Breast epithelium (tissue), 4 donors: ENCODE measurements at places on chromosomes 6 and 20.

DNA sequence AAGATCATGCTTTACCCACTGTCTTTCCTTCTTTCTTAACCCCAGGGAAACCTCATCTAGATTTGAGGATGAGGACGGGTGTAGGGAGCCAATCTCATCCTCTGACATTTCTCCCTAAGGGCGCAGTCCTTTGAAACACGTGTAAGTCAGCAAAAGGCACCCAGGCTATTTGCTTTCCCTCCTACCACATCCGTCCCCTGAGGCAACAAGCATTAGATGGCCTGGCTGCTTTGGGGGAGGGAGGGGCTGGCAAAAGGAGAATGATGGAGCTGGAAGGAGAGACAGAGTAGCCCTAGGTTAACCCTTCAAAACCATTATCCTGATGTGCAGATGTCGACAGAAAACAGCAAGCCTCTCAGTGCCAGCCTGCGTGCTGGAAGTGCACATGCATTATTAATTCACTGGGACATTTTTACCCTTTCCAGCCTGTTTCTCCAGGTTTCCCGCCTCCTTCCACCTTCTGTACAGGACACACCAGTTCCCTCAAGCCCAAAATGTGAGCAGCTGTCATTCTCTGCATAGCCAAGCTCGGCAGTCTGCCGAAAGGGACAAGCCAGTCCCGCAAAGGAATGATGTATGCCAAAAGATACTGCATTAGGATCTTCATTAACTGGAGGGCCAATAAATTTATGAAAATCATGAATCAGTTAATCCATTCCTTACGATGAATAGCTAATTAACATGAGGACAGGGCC lies 547.2 kb downstream of the CD83 start:
- DNase-seq = no peak

- no peak for DNase-seq
Observed at GRCh38 chr6:44265722-44266233, 427 bp upstream of the NFKBIE start.

DNA sequence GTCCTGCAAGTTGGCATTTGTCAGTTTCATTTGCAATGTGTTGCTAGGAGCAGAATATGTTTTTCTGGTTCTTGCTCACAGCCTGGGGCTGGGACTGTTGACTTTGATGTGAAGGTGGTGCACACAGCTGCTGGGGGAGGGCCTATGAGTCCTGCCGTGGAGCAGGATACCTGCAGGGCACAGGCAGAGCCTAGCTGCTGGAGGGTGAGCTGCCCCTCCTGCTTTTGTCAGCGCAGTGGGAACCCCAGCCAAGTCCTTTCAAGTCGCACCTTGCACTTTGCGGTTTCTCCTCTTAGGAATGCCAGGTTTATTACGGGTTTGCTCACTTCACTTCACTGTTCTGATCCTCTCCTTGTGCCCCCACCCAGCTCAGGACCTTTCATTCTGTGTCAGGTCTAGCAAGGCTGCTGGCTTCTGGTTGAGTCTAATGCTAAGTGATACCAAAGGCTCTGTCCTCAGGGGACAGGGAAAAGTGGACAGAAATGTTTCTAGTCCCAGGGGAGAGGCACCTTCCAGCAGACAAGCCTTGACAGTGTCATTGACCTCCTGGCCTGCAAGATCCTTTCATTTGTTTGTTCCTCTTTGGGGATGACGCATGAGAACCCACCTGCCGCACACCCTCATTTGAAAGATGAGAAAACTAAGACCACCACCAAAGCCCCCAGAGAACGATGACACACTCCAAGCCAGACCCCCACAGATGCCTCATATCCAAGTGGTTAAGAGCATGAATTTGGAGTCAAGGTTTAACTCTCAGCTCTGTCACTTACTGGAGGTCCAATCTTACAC lies 2.7 kb upstream of the SPO11 start:
- DNase-seq = peak; percentile 77

DNA sequence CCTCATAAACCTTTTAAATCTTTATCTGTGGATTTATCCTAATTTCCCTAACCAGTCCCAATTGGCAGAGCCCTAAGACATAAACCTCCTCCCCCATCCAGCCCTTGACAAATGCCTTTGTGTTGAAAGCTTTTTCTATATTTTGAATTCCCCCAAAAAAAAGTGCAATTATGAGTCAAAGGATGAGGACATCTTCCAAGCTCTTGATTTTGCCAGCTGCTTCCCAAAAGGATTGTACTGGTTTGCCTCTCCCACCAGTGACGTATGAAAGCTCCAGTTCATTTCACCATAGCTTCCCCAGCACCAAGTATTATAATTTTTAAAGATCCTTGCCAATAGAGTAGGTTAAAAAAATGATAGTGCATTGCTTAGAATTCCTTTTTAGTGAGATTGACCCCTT lies 38.9 kb downstream of the SIRPA start:
- no peak for DNase-seq

DNA sequence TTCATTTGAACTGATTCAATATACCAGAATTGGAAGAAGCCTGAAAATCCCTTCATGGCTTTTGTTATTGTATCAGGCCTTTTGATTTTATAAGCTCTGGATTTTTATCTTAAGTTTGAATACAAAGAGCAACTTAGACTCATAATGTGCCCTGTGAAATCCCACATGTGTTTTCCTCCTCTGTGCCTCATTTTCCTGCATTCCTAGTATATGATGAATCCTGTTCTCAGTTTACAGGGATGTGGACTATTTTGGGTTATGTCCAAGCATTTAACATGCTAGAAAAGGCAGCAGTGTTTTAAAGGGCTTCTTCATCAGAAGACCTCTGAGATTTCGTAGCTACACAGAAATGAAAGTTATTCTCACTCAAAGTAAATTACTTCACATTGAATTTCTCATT lies 455.0 kb downstream of the RFPL4B start:
- no peak for DNase-seq

GRCh38 chr20:47243532-47244305 lies 112.8 kb downstream of the ZMYND8 start:
- no peak for DNase-seq

- DNase-seq = no peak
Observed at GRCh38 chr20:17431621-17432364, 99.4 kb downstream of the BFSP1 start.

GRCh38 chr20:5230544-5230943 lies 86.2 kb downstream of the PROKR2 start:
- DNase-seq = no peak

- DNase-seq = no peak
Observed at GRCh38 chr6:41367700-41368099, 32.3 kb downstream of the NCR2 start.

GRCh38 chr20:1341561-1342265 lies 12.8 kb upstream of the SDCBP2 start:
- no peak for DNase-seq

DNA sequence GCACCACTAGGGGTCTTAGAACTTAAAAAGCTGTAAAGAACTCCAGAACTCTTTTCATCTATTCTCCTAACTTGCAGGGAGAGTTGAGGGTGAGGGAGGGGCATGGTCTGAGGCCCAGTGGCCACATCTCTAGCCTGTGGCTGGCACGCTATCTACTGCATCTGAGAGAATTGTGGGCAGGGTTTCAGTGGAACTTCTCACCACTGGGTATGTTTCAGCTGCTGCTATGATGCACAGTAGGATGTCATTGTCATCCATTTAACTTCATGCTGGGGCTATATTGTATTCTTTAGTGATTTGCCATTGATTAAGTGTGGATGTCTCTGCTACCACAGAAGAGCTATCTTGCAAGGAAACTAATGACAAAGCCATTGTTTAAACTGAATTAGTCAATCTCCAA lies 4.5 kb downstream of the TMEM14A start:
- no peak for DNase-seq

- no peak for DNase-seq
Observed at GRCh38 chr6:119476024-119476423, 126.5 kb upstream of the MAN1A1 start.

GRCh38 chr6:159042003-159042825 lies 2.6 kb downstream of the TAGAP start:
- peak; percentile 63 for DNase-seq

DNA sequence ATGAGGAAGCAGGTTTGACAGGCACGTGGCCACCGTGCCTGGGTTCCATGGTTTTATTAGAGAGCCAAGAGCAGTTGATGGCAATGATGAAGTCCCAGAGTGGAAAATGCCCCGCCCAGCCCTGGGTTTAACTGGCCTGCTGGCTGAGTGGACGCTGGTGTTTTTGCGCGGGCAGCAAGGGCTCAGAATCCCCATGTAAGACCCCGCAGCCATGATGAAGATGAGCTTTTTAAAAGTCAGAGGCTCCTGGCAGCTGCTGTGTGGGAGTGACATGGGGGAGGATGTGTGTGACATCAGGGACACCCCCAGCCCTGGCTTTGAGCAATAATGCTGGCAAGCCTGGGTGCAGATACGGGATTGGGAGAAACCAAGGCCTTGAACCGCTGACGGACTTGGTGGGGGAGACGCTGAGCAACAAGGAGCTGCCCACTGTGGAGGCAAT lies 33.0 kb upstream of the SLCO4A1 start:
- DNase-seq = no peak

DNA sequence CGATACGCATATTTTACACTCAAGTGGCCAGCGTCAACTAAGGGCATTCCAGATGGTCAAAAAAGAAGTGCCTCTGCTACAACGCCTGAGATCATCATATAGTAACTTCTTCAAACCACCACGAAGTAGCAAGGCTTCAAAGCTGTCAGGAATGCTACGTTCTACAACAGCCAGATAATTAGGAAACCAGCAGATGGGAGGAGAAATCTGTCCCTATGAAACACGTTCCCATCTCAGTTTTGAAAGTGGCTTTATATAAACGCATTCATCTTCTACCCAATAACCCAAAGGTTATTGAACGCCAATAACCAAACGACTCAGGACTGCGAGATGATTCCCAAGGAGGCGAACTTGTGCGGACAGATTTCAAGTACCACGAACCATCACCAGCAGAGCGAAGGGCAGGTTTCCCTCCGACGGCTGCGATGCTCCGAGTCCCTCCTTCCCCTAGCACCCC lies 1.2 kb downstream of the ABHD12 start:
- no peak for DNase-seq

DNA sequence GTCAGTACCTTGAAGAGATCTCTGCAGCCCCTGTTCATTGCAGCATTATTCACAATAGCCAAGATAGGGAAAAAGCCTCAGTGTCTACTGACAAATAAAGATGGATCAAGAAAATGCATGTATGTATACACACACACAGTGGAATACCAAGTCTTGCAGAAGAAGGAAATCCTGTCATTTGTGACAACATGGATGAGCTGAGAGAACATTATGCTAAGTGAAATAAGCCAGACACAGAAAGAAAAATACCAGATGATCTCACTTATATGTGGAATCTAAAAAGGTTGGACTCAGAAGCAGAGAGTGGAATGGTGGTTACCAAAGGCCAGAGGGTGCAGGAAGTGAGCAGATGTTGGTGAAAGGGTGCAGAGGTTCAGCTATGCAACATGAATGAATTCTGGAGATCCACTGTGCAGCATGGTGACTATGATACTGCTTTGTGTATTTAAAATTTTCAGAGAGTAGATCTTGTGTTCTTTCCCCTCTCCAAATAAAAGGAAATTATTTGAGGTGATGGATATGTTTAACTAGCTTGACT lies 11.0 kb upstream of the SLC22A1 start:
- no peak for DNase-seq

DNA sequence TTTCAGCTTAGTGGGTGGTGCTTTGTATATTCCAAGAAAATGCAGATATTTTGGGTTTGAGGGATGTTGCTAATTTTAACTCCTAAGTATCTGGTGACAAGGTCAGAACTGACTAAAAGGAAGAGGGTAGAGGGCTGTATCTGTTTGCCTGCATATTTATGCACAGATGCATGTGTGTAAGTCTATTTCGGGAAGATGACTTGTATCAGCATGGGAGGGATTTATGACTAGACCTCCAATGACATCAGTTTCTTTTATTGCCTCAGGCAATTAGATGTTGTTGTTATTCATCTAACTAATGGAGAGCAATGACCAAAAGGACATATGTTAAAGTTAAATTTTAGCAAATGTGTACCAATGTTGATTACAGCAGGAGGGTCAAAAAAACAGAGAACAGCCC lies 734.3 kb downstream of the QKI start:
- no peak for DNase-seq

GRCh38 chr6:129670634-129671033 lies 39.3 kb downstream of the ARHGAP18 start:
- DNase-seq = no peak

- DNase-seq = no peak
Observed at GRCh38 chr6:161270116-161270515, 3.7 kb downstream of the AGPAT4 start.

- no peak for DNase-seq
Observed at GRCh38 chr20:36491901-36492617, 49.3 kb upstream of the MYL9 start.

DNA sequence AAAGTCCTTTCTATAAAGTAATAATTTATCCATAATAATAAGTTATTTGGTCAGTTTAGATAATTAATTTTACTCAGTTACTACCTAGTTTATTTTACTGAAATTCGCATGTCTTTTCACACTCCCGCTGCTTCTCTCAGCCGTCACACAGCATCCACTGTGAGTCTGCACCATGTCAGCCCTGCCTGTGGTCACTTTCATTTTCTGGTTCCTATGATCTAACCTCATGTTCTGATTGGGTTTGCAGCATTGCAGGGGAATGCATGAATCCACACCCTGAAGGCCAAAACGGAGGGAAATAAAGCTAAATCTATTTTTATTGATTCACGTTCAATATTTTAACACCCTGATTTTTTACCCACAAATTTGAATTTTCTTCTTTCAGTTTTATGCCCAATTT lies 47.4 kb downstream of the PDE10A start:
- DNase-seq = no peak

DNA sequence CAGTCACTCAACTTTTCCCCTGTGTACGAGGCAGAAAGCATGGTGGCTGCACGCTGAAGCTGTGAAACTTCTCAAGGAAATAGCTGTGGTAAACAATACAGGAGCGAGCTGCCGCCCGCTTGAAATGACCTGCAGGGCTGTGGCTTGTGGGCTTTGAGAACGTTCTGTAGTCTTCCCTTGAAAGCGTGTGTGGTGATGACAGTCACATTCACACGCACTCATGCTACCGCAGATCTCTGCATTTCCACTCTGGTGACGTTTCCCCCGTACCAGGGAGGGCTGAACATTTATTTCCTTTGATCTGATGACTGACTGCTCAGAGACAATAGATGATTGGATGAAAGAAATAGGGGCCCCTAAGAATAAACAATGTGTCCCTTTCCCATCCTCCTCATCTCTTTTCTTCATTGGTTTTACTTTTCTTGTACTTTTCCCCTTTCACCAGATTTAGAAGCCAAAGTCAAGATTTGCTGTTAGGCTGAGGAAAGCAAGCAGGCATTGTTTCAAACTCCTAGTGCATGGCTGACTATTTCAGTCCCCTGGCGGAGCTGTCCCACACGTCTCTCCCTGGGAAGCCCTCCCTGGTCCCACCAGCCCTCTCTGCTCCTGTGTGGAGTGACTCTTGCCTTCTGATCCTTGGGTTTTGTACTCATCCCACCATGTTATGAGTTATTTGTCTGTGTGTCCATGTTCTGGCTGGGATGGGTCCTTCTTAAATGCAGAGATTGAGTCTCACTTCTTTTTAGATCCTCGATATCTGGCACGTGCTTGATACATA lies 3.9 kb downstream of the SYTL3 start:
- no peak for DNase-seq

GRCh38 chr20:959996-960615 lies 42.0 kb downstream of the RSPO4 start:
- DNase-seq = no peak
